Activated CD8-positive, alpha-beta memory T cell treated with anti-CD3 and anti-CD28 coated beads for 4 hours (primary cell): ENCODE measurements at places on chromosomes 2 and 18.

DNA sequence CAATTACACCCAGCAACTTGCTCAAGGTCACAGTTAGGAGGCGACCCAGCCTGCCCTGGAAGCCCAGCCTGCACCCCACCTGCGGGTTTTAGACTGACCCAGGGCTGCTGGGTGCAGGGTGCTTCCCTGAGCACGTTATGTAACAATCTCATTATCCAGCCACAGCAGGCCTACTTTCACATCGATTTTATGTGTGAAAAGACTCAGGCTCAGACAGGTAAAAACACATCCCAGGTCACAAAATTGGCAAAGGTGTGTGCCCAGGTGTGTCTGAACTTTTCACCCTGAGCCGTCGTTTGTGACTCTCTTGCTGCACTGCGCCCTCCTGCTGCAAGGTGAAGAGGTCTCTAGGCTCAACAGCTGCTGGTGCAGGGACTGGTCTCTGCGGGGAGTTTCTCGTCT is 668.2 kb upstream of the HS6ST1 start:
- DNase-seq: no peak

DNA sequence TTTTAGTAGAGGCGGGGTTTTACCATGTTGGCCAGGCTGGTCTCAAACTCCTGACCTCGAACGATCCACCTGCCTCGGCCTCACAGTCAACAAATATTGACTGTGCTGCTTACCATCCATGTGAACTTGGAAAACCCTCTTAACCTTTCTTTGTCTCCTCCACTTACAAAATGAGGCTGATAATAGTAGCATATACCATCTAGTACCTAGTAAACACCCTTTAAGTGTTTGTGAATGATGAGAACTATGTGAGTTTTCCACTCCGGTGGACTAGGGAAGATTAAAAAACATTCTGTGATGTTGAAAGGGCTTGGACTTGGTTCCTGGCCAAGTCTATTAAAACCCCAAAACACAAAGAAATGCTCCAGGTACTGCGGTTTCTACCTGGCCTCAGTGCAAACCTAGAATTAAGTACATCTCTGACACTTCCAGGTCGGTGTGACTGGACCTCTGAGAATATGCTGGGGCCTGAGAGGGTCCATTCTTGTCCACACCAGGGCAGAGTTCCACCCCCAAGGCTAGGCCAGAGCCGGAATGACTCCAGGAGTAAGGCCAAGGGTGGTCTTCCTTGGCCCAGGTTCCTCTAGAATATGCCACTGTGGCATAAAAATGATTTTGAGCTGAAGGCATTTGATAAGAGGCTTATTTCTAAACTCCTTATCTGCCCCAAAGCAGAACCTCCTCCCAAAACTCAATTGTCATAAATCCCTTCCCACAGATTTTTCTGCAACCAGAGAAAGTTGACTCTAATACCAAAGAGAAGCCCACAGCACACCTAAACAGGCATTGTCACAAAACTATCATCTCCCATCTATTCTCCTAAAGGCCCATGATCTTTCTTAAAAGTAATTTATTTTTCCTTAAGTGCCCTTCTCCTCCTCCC is 217.5 kb downstream of the TGIF1 start:
- DNase-seq: no peak

GRCh38 chr18:51110073-51110797 is 80.2 kb downstream of the SMAD4 start:
- DNase-seq: peak; percentile 13

DNA sequence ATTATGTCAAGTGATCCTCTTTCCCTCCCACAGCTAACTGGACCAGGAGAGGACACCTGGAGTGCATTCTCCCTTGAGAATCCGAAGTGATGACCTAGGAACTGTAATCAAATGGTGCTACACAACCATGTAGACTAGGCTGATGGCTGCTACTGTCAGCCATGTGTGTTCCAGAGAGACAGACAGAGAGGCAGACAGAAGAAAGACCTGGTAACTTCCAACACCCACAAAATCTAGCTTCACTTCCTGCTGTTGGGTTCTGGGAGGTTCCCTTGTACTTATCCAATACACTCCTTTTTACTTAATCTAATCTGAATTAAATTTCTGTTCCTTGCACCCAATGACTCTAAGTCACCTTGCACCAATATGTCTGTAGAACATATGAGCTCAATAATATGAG is 72.3 kb downstream of the AAK1 start:
- no peak for DNase-seq

GRCh38 chr2:204255071-204255470 is 290.2 kb upstream of the PARD3B start:
- DNase-seq: no peak
